NCI-H526 treated with DMSO at 0.1 percent for 48 hours (cell line): ENCODE measurements at places on chromosomes 4 and X.
A peak's percentile ranks its signal among the peaks of the same experiment; 100 is the strongest.

DNA sequence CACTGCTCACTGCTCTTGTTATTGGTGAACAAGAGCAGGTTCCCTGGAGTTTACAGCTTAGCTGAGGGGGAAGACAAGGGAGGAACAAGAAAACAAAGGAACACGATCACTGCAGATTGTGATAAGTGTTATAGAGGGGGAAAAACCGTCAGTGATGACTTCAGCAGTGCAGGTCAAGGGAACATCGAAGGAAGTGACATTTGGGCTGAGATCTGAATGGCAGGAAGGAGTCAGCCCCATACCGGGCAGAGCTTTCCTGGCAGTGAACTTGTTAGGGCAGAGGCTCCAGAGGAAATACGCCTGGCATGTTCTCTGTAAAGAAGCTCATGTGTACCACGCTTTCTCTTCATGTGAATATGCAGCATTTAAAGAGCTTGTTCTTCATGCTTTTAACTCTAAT, 78.1 kb downstream of the LDB2 start:
- DNase-seq, result no peak

DNA sequence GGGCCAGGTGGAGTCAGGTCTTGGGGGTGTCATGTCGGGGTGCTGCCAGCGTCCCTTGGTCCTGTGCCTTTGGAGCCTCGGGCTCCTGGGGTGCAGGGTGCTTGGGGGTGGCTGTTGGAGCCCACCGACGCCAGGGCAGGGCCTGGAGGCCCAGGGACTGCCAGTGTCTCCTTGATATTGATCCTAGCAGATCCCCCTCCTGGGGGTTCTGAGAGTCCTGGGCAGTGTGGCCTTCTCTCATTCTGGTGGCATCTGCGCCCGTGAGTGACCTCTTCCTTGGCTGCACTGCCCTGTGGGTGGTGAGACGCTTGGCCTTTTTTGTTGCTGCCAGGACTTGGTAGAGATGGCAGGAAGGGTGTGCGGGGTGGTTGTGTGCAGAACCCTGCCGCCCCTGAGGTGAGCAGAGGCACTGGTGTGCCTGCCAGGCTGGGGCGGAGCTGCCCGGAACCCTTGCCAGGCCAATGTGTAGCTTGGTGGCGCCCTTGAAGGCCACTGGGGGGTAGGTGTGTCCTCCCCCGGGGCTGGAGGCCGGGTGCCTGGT, 7.0 kb downstream of the NAT8L start:
- no peak for DNase-seq

- no peak for DNase-seq
Observed at GRCh38 chrX:44072631-44073030, 99.4 kb upstream of the NDP start.

GRCh38 chrX:136839196-136839595, 41.3 kb downstream of the RBMX start:
- DNase-seq, result no peak

DNA sequence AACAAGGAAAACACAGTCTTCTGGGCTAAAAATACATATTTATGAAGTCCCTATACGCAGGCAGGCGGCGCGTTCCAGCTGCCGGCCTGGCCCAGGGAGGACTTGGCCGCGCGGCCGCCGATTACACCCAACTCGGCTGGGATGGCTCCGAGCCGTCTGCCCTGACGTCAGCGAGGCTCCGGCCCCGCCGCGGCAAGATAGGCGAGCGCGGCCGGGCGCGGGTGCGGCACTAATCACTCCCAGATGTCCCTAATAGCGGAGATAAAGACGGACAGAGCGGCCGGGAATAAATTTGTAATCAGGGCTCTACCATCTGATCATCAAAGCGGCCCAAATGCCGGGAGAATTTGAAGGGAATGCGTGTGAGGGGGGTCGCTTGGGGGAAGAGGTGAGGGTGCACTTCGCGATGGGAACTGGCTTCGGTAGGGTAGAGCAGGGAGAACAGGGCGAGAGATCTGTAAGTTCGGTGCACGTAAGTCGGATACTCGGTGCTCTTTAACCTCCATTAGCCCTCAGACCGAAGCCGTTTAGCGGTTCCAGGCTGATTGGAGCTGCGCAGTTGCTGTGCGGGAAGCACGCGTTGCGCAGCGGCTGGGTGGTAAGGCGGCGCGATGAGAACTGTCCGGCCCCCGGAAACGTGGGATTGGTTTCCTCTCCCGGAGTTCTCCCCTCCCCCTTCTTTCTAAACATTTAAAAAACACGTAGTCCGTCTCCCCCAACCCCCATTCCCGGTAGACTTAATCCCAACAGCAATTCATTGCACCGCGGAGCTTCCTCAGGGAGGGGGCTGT, 7.7 kb downstream of the HAND2 start:
- DNase-seq, result no peak

DNA sequence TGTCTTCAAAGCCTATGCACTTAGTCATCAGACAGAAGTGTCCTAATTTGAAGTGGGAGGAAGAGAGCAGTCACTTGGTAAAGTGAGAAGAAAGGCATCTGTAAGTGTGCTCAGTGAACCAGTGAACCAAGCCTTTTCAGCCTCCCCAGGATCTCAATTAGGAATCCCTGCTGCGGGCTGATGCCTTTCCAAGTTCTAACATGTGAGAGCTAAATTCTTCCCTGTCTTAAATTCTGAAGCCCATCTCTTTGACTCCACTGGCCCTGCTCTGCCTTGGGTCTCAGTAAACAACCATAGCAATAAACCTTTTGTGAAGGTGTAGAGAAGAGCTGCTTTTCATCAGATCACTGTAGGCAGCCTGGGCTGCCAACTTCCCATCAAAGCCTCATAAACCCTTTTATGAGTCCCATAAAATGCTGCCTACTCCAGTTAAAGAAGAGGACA, 701.2 kb upstream of the LCORL start:
- DNase-seq, result no peak

GRCh38 chr4:34878961-34879360, 1365.4 kb downstream of the ARAP2 start:
- no peak for DNase-seq

- DNase-seq, result no peak
Observed at GRCh38 chrX:125895518-125895917, 270.6 kb downstream of the DCAF12L2 start.

DNA sequence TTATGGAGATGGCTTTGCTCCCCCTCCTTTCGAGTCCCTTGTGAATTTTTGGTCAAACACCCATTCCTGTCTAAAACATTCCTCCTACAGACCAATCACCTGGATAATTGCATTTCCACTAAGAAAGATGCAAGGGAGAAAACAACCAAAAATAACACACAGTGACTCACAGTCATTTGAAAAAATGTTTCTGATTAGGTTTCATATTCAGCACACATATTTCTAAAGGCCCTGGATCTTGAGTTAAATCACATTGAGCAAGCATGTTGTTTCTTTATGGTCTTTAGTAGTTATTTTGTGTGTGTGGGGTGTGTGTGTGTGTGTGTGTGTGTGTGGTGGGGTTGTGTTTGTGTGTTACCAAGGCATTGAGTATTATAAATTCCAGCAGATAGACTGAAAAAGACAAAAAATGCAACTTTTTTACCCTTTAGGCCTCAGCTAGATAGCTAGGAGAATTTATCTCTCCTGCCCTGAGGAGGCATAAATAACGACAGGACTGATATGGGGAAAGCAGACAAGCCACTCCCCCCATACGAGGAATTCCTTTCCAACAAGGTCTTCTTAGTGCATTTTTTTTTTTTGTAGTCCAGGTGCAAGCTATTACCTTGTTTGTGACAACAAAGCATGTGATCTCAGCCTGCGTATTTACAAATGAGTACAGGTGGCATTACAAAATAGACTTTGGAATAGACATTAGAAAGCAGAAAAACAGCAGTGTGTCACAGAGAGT, 265.4 kb upstream of the ADGRL3 start:
- DNase-seq, result peak; percentile 1

DNA sequence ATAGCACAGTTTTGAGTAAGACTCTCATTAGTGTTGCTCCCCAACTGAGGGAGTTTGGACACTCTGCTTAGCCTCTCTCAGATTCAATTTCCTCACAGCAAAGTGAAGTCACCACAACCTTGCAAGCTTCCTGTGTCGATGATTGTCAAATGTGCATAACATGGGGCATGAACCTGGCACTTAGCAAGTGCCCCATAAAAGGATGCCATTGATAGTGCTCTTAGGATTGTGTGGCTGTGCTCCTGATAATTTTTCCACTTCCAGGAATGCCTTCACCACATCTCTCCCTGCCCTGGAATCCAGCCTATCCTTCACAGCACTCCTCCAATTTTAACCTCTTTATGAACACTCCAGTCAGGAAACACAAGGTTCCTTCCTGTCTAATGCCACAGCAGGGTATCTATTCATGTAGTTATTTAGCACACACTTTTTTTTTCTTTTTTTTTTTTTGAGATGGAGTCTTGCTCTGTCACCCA, 309.4 kb downstream of the PPP3CA start:
- DNase-seq, result no peak

DNA sequence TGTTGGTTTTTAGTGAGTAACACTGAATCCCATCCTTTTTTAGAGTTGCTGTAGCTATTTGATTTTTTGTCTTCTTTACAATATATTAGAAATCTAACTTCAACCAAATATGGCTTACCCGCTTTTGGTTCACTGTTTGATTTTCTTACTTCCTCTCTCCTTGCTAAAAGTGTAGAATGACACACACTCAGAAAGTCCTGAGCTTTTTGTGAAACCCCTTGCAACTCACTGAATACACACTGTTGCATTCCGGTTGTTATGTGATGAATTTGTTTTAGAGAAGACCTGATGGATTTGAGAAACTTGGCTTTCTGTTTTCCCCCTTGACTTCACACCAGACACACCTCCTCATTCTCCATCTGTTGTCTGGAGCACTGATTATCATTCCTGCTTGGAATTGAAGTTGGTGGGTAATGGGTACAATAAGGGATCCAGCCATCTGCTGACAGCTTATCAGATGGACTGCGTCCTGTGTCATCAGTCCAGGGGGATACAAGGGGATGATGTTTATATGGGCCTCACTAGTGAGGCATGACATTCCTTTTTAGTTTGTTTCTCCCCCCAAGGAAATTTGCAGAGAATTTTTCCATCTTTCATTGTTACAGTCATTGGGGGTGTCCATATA, 5.2 kb downstream of the TMEM164 start:
- no peak for DNase-seq

GRCh38 chr4:151940291-151940690, 179.5 kb upstream of the GATB start:
- DNase-seq, result no peak

DNA sequence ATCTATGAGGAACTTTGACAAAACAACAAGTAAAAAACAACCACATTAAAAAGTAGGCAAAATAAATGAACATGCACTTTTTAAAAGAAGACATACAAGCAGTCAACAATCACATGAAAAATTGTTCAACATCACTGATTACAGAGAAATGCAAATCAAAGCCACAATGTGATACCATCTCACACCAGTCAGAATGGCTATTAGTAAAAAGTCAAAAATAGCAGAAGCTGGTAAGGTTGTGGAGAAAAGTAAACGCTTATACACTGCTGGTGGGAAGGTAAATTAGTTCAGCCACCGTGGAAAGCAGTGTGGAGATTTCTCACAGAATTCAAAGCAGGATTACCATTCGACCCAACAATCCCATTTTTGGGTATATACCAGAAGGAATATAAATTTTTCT, 17.0 kb upstream of the LNX1 start:
- no peak for DNase-seq

- DNase-seq, result peak; percentile 84
Observed at GRCh38 chr4:139915037-139915436, 238.9 kb downstream of the MAML3 start.

DNA sequence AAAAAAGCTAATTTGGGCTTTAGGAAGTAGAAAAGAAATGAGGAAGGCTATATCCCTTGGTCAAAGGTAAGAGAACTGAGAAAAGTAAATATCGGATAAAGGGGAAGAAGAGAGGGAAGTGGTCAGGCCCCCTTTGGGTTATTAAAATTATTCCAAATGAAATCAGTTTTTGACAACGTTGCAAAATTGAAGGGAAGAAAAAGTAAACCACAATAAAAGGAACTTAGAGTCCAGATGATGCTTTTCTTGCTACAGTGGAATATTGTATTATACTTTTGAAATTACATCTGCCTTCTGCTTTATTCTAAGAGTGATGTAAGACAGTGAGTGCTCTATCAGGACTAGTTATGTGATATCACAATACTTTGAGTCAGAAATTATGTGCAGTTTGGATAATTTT, 59.4 kb upstream of the RBPJ start:
- no peak for DNase-seq

GRCh38 chrX:105696870-105697269, 125.5 kb upstream of the NRK start:
- DNase-seq, result no peak

DNA sequence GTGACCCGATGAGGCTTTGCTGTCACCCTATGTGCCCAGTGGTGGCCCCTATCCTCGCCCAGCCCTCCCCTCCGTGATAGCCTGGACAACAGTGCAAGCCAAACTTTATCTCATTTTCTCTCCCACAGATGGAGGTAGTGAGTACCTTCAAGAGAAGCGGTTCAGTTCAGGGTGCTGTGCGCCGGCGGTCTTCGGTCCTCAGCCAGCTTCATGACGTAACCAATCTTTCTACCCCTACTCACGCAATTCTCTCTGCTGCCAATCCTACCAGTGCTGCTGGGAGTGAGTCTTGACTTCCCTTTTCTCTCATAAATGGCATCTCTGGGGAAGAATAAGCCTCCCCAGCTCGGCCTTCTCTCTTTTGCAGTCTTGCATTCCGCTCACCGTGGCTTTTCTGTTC, 29.5 kb downstream of the CCNQ start:
- DNase-seq, result no peak

DNA sequence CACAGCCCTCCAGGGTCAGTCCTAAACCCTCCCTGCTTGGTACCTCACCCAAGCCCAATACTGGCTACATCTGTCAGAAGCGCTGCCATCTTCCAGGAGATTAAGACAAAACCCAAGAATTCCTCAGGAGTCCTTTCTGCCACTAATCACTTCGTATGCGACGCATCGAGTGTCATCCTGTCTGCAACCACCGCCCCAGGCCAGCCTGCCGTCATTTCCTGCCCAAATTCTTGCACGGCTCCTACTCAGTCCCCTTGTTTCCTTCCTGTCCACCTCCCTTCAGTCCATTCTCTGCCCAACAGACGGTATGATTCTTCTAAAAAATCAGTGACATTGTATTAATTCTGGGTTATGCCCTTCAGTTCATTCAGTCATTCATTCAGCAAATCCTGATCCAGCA, 113.6 kb downstream of the NFKB1 start:
- no peak for DNase-seq

GRCh38 chrX:43349363-43349762, 306.7 kb upstream of the MAOA start:
- DNase-seq, result peak; percentile 15

- no peak for DNase-seq
Observed at GRCh38 chr4:168558599-168558998, 61.7 kb downstream of the PALLD start.

GRCh38 chr4:27016551-27016950, 155.9 kb downstream of the STIM2 start:
- DNase-seq, result no peak

GRCh38 chr4:95360256-95360903, 188.4 kb downstream of the UNC5C start:
- DNase-seq, result no peak

- no peak for DNase-seq
Observed at GRCh38 chrX:17588303-17588702, 149.0 kb upstream of the SCML1 start.
